Brain microvascular endothelial cell (primary cell): ENCODE measurements at places on chromosomes 11 and 22.

GRCh38 chr11:124892750-124893454 is 4.8 kb downstream of the ROBO4 start:
- no peak for DNase-seq

DNA sequence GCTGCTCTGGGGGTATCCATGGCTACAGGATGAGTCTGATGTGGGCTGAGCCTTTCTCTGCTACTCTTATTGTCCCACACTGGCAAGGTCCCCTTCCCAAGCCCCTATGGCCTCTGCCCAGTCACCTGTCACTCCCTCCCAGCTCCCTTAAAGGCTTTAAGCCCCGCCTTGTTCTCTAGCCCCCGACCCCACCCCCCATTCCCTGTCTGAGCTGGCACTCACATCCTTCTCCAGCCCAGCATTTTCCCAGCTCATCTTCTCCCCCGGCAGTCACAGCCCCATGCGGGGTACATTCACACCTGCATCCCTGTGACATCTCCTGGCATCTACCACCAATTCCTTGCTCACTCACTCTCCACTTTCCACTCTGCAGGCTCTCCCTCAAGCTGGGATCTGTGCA is 4.3 kb downstream of the MTFP1 start:
- DNase-seq: no peak

DNA sequence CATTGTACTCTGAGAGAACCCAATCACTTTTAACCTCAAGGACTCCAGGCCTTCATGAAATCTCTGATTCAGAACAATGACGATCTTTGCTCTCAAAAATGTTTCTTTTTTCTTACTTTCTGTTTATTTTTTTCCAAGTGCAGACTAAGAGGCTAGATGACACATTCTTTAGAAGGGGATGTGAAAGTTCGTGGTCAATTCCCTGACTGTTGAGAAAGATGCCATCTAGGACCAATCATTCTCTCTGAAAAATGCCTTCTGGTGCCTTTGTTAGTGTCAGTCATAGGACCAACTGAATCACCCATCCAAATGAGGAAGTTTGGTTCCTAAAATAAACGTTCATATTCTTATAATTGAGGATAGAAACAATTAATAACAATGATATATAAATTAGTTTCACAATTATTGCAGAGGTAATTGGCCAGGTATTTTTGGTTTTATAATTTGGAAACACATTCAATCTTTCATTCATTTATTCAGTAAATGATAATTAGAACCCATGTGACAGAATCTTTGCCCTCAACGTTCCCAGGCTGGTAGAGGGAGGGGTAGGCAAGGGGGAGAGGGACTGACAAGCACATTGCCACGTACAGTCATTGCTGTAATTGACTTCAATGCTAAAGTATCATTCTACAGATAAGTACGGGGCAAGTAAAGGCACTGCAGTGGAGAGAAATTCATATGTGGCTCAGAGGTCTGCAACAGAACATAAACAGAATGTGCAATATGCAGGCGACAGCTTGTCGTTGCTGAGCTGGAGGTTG is 333.4 kb upstream of the MPPED2 start:
- DNase-seq: no peak

DNA sequence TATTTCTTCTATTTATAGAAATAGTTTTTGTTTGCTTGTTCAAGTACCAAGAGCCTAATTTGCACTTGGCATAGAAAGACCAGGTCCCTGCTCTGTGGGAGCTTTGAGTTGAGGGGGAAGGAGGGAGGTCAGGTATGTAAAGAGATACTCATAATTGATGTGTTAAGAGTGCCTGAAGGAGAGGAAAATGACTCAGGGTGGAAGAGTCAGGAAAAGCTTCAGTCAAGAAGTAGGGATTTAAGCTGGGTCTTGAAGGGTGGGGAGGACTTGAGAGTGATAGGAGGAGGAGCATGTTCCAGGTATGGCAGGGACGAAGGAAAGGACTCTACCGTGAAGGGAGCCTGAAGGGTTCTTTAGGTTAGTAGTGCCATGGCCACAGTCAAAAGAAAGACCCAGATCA is 9.0 kb downstream of the RBX1 start:
- DNase-seq: no peak

DNA sequence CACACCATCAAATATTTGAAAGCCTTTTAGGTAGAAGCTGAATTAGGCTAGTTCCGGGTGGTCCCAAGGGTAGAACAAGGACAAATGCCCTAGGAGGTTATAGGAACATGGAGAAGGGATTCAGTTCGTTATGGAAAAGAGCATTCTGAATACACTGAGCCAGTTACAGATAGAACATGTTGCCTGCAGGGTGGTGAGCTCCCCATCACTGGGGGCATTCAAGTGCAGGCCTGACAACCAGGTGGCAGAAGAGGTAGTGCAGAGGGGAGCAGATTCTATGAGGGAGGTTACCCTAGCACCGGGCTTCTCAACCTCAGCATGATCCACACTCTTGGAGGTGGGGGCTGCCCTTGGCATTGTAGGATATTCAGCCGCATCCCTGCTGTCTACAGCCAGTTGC is 24.2 kb downstream of the LIF start:
- no peak for DNase-seq

GRCh38 chr11:73143126-73143838 is 1.2 kb upstream of the FCHSD2 start:
- DNase-seq: no peak

DNA sequence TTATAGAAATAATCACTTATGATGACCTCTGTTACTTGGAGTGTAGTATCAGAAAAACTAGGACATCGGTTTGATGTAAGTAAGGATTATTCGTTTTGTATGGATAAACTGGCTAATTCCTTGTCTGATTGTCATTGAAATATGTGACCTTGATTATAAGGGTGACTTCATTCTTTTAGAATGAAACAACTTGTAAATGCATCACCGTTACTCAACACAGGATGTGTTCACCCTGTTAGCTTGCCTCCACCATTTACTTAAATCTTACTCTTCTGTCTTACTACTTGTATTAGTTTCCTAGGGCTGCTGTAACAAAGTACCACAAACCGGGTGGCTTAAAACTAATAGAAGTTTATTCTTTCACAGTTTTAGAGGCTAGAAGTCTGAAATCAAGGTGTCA is 7.9 kb downstream of the SFI1 start:
- DNase-seq: no peak

- DNase-seq: no peak
Observed at GRCh38 chr11:130129922-130130321, 29.7 kb upstream of the ST14 start.

DNA sequence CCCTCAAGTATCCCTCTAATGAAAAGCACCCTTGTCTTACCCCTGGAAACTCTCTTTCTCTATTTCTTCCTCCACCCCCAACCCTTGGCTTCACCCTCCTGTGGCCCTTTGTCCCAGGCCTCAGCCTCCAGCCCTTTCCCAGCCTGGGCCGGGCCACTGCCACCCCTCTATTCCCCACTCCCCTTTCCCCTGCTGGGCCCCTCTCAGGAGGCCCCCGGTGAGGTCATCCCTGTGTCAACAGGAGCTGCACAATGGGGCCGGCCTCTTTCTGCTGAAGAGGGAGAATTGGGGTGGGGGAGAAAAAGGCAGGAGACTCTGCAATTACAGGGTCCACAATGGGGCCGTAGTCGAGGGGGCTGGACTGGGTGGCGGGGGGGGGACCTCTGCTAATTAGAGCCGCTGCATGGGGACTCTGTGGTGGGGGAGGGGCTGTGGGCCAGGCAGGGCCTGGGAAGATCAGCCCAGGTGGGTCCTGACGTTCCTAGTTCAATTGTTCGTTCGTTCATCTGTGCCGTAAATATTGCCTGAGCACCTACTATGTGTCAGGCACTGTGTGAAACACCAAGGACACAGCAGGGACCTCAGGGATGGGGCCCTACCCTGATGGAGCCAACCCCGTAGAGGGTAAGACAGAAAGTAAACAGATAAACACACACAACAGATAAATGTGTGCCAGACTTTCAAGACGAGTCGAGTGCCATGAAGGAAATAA is 18.5 kb upstream of the MPPED1 start:
- no peak for DNase-seq

DNA sequence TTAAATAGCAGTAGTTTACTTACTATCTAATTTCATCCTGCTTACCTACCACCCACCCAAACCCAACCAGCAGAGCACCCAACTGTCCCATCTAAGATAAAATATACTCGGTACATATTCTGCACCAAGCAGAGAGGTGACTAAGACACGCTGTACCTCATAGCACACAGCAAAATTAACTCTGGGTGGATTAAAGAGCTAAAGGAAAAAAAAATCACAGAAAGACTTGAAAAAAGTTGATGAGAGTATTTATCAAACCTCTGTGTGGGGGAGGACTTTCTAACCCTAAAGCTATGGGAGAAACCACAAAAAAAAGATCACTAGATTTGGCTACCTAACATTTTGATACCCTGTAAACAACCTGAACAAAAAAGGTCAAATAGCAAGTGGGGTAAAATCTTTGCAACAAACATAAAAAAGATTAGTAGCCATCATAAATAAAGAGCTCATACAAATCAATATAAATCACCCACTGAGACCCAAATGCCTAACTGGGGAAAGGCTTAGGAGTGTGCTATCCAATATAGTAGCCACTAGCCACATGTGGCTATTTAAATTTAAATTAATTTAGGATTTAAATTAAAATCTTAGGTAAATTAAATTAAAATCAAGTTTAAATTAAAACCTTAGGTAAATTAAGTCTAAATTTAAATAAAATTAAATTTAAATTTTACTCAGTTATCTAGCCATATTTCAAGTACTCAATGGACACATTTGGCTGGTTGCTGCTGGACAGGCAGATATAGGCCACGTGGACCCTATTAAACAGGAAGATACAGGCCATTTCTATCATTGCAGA is 25.6 kb upstream of the CD5 start:
- DNase-seq: no peak

DNA sequence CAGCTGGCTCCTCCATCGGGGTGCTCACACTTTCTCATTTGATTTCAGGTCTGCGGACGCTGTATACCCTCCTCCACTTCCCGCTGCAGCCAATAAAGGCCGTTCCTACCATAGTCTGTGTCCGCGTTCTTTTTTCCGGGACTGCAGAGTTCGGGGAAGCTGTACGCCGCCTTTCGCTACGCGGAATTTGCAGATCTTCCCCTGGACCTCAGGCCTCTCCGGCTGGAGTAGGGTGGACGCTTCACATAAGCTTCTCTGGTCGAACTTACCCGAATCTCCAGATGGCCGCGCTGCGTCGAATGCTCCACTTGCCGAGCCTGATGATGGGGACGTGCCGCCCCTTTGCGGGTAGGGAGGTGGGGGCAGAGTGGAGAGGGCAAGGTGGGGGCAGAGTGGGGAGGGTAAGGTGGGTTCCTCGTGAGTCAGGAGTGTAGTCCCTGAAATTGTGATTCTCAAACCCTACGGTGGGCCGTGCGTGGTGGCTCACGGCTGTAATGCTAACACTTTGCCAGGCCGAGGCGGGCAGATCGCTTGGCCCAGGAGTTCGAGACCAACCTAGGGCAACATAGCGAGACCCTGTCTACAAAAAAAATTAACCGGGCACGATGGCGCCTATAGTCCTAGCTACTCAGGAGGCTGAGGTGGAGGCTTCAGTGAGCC is 617 bp downstream of the CSKMT start:
- DNase-seq: peak; percentile 52

DNA sequence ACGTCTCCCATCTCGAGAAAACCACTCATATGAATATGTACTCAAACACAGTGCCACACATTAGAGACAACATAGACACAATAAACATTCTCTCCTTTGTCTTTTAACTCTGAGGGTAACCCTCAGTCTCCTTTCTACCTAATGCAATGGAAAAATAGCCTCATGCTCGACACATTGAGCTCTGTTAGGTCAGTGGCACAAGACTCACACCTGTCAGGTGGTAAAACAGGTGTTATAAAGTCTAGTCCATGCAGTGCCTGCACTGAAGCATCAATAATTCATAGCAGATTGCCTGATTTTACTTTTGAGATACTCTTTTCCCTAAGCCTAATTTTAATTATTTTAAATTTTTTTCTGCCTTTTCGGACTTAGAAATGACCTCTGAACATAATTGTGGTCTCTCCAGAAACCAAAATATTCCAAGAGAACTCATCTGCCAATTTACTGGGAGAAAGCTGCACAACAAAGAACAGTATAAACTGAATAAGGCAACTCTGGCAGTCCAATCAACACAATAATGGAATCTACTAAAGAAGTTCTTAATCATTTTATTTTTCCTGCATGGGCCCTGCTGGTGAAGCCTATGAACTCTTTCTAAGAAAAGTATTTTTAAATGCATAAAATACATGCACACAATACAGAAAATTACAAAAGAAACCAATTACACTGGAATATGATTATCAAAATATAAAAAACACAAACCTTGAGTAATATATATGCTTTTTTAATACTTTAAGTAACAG is 9.9 kb downstream of the RDX start:
- DNase-seq: no peak

DNA sequence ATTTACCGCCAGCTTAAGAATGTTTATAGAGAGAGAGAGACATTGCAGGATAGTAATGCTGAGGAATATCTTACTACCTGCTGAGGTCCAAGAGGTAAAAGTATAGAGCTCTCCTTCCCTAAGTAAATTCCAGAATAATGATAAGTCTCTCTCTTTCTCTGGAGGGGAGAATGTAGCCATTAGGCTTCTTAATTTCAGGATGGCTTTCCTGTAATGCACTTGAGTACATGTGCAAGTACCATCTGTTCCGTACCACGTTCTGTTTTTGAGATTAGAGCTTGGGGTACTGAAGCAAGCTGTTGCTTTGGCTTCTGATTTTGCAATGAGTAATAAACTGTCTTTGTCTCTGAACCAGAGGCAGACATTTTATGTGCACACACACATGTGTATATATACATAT is 1314.0 kb downstream of the JRKL start:
- DNase-seq: no peak

DNA sequence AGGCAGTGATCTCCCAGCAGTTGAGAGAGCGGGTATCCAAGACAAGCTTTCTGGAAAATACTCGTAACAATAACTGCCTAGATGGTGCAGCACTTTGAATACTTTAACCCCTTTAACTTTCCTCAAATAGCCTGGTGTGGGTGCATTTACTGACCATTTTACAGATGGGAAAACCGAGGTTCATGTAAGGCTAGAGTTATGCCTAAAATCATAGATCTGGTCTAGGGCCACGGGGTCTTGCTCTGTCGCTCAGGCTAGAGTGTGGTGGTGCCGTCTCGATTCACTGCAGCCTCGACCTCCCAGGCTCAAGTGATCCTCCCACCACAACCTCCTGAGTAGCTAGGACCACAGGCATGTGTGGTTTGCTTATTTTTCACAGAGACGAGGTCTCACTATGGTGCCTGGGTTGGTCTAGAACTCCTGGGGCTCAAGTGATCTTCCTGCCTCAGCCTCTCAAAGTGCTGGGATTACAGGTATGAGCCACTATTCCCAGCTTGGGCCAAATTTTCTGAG is 269.2 kb upstream of the SYN3 start:
- no peak for DNase-seq

GRCh38 chr11:84413549-84413948 is 1127.4 kb upstream of the CCDC90B start:
- no peak for DNase-seq

DNA sequence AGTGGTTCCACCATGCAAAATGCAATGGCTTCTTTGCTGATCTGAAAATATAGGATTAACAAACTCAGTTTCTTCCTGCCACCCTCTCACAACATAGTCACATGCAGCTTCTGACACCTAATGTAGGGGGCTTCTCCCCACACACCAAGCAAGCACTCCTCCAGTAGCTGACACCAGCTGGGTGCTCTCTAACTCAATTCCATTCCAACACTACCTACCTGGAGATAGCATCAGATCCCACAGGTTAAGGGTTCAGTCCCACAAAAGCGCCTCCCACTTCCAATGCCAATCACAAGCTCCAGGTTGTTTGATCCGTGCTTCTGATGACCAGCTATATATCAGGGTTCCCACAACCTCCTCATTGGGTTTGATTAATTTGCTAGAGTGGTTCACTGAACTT is 31.8 kb upstream of the NNMT start:
- no peak for DNase-seq

GRCh38 chr11:13644997-13645687 is 23.3 kb upstream of the FAR1 start:
- no peak for DNase-seq
